ENCODE measurements at places on chromosomes 5 and 9.

GRCh38 chr5:111848476-111848875, 91.5 kb upstream of the NREP start:
- H3K4me3 ChIP-seq = no peak overlapping the region
- DNase-seq = no peak
- H3K27me3 ChIP-seq = no peaks in the 10 kb centered on the region
- H3K36me3 ChIP-seq = no peaks in the 10 kb centered on the region

DNA sequence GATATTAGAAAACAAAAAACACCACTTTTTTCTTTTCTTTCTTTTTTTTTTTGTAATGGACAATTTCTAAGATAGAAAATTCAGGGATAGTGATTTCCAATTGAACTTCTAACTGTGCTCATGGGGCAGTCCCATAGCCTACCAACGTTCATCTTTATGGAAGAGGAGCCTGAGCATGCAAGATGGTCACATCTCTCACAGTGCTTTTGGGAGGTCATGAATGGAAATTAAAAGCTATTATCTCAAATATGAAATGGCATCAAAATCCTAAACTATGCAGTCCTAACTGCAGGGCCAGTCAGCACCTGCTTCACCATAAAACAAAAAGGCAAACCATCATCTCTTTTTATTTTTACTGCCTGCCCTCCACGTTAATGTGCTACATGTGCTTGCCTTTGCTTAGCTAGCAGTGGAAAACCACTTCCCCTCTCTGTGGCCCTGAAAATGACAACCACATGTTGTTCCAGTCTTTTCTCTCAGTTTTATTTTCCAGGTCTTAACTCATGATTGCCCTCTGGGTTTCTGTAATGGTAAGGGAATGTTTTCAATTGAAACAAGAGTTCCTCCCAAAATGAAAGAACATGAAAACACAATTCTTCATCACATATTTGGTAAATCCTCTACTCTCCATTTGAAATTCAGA, 16.7 kb downstream of the IFNB1 start:
- peaks cover 18% of the 10 kb centered on the region for H3K4me1 ChIP-seq
- H3K27me3 ChIP-seq = no peaks in the 10 kb centered on the region
- H3K4me3 ChIP-seq = no peak overlapping the region

GRCh38 chr9:33468797-33469621, 4.7 kb downstream of the NOL6 start:
- no peak for DNase-seq
- no peak overlapping the region for H3K4me3 ChIP-seq
- H3K4me1 ChIP-seq = peaks cover 26% of the 10 kb centered on the region
- H3K27me3 ChIP-seq = no peaks in the 10 kb centered on the region
- no peak overlapping the region for H3K27ac ChIP-seq

DNA sequence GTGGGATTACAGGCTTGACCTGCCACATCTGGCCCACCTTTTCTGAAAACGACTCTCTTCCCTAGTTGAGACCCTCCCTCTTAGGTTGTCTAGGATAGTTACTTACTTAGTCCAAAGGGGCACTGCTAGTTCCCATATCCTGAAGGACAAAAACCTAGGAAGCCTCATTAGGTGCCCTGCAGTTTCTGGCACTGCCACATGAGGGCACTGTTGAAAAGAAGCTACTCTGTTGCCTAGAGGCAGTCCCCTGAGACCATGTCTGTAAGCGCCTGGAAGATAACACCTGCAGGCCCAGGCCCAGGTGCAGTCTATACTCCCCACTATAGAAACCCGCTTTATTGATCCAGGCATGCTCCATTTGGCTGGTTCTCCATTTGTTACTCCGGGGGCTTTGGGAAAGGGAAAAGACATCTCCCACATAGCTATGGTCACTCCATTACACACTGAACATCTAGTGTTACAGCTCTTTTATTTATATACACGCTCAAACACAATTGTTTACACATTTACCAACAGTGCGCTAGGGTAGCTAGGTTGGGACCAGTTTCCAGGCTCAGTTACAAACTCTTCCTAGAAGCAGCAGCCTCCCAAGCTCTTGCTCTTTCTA, 73.4 kb upstream of the PPARGC1B start:
- H3K4me1 ChIP-seq = no peaks in the 10 kb centered on the region
- H3K36me3 ChIP-seq = peaks cover 3% of the 10 kb centered on the region
- H3K27ac ChIP-seq = peak overlapping the region; percentile 26

DNA sequence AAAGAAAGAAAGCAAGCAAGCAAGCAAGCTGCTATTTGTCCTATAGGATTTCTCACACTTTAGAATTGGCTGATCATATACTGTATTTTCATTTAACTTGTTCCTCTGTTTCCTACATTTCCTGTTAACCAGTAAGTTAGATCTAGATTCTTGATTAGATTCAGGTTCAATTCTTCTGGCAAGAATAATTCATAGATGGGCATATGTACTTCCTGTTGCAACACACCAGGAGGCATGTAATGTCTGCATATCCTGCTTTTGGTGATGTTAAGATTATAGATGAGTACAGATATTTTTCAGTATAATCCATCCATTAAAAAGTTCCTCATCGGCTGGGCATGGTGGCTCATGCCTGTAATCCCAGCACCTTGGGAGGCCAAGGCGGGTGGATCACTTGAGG, 10.8 kb upstream of the KIF27 start:
- no peak overlapping the region for H3K4me3 ChIP-seq
- DNase-seq = no peak
- peaks cover 4% of the 10 kb centered on the region for H3K4me1 ChIP-seq
- H3K27me3 ChIP-seq = no peaks in the 10 kb centered on the region
- H3K27ac ChIP-seq = no peak overlapping the region

DNA sequence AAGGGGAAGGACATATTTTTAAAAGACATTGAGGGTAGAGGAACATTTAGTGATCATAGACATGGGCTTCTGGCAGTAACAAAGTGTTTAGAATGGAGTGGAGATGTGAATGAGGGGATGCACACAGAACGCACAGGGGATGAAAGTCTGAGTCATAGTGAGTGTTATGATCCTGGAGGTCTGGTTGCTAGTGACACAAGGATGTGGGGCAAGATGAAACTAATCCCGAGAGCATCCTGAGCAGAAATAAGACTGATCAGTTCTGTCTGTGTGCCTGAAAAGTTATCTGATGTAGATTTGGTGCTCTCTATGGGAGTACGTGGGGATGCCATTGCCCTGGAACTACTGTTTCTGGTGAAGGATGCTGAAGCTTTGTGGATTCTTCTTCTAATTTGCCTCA, 141.1 kb downstream of the CHSY3 start:
- H3K4me3 ChIP-seq = no peak overlapping the region
- no peak for DNase-seq
- no peaks in the 10 kb centered on the region for H3K4me1 ChIP-seq
- H3K36me3 ChIP-seq = no peaks in the 10 kb centered on the region

GRCh38 chr9:107638521-107639310, 149.1 kb upstream of the KLF4 start:
- peaks cover 35% of the 10 kb centered on the region for H3K27me3 ChIP-seq
- H3K4me3 ChIP-seq = peak overlapping the region; percentile 49
- H3K36me3 ChIP-seq = no peaks in the 10 kb centered on the region
- no peak overlapping the region for H3K27ac ChIP-seq
- no peak for DNase-seq

DNA sequence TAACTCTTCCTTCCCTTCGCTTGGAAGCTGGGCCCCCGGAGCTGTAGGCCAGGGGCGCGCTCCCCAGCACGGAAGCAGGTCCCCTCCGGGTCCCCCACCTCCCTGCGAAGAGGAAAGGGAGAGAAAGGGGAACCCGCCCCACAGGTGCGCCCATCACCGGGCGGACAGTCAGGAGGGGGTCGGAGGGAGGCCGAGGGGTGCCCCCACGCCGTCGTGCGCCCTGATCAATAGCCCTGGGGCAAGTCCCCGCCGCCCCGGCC, 793 bp downstream of the AGPAT2 start:
- no peaks in the 10 kb centered on the region for H3K36me3 ChIP-seq
- peaks cover 10% of the 10 kb centered on the region for H3K27me3 ChIP-seq
- no peak for DNase-seq
- peaks cover 13% of the 10 kb centered on the region for H3K4me1 ChIP-seq

- DNase-seq = no peak
- H3K27ac ChIP-seq = no peak overlapping the region
- peaks cover 31% of the 10 kb centered on the region for H3K4me1 ChIP-seq
- H3K4me3 ChIP-seq = no peak overlapping the region
- peaks cover 6% of the 10 kb centered on the region for H3K36me3 ChIP-seq
- peaks cover 7% of the 10 kb centered on the region for H3K27me3 ChIP-seq
Observed at GRCh38 chr5:158877706-158878105, 222.0 kb downstream of the EBF1 start.

GRCh38 chr5:170056561-170057267, 49.0 kb upstream of the FOXI1 start:
- H3K4me1 ChIP-seq = no peaks in the 10 kb centered on the region
- no peak overlapping the region for H3K4me3 ChIP-seq
- no peaks in the 10 kb centered on the region for H3K27me3 ChIP-seq
- no peak for DNase-seq
- H3K27ac ChIP-seq = no peak overlapping the region
- H3K36me3 ChIP-seq = peaks cover 83% of the 10 kb centered on the region

DNA sequence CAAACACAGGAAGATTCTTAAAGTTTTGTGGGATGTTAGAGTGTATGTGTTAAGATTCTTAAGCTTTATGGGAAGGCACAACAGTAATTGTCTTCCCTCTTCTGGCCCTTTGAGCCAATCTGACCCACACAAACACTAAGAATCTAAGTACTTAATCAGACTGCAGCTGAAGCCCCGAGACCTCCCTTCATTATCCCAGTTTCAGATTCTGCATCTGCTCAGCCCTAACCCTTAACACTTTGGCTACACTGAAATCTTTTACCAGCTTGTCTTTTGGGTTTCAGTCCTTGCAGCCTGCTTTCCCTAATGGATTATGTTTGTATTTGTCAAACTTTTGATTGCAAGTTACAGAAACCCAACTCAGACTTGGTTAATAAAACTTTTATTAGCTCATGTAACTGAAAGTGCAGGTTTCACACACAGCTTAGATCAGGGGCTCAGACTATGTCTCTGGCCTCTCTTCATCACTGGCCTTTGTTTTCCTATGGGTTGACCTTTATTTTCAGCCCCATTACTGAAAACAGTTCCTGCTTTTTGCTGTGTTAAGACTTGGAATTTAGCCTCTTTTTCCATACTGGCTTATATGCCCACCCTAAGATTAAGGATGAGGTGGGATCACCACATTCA, 71.5 kb downstream of the COX7C start:
- no peak for DNase-seq
- no peak overlapping the region for H3K27ac ChIP-seq
- H3K36me3 ChIP-seq = no peaks in the 10 kb centered on the region
- no peak overlapping the region for H3K4me3 ChIP-seq
- no peaks in the 10 kb centered on the region for H3K4me1 ChIP-seq
- H3K27me3 ChIP-seq = no peaks in the 10 kb centered on the region

DNA sequence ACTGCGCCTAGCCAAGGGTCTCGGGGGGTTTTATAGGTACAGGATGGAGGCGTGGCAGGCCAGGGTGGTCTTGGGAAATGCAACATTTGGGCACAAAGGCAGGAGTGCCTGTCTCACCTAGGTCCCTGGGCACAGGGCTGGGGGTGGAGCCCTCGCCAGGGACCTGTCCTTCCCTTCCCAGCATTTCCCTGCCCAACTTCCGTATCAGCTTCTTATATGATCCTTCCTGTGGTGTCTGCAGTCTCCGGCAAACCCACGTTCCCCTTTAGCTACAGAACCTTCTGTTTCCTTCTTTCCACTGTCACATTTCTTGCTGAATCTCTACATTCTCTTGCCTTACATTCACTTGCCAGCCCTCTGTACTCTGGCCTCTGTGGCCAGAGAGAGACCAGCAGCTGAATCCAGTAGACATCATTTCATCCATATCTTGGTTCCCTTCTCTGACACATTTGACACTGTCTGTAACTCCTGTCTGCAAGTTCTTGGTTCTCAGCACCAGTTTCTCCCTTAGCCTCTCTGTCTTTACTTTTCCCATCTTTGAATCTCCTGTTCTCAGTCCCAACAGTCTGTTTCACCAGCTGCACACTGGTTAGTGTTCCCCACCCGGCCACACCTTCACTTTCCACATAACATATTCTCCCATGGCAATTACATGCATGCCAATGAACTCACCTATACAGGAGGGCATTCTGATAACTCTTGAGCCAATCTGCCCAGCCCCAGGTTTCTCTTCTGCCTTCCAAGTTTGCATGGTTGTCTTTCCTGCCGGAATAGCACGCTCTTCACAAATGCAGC, 134.7 kb upstream of the ZNF608 start:
- H3K4me3 ChIP-seq = no peak overlapping the region
- no peak overlapping the region for H3K27ac ChIP-seq

DNA sequence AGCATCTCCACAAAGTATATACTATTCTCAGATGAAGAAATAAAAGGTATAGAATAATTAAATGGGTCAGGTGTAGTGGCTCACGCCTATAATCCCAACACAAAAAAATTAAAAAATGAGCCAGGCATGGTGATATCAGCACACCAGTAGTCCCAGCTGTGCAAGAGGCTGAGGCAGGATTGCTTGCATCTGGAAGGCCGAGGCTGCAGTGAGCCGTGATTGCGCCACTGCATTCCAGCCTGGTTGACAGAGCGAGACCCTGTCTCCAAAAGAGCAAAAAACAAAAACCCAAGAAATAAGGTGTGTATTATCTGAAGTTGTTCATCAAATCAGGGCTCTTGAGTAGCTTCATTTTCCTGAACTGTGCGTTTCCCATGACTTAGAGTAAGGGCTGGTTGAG, 83.2 kb upstream of the MYO10 start:
- no peak overlapping the region for H3K27ac ChIP-seq
- no peaks in the 10 kb centered on the region for H3K4me1 ChIP-seq
- H3K27me3 ChIP-seq = no peaks in the 10 kb centered on the region

DNA sequence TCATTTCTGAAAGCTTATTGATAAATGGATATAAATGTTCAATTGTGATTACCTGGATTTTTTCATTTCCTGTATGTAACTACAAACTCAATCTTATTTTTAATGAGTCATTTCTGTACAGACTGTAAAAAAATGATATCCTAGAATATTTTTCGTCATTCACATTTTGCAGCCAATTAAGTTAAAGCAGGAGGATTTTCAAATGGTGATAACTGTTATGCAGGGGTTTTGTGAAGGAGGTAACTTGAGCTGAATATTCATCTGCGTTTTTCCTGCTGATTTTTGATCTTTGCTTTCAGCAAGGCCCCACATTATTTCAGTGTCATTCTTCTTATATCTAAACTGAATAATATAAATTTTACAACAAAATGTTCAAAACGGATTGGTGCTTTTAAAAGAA, 74.1 kb downstream of the SLF1 start:
- no peak overlapping the region for H3K27ac ChIP-seq
- no peak overlapping the region for H3K4me3 ChIP-seq
- DNase-seq = no peak

DNA sequence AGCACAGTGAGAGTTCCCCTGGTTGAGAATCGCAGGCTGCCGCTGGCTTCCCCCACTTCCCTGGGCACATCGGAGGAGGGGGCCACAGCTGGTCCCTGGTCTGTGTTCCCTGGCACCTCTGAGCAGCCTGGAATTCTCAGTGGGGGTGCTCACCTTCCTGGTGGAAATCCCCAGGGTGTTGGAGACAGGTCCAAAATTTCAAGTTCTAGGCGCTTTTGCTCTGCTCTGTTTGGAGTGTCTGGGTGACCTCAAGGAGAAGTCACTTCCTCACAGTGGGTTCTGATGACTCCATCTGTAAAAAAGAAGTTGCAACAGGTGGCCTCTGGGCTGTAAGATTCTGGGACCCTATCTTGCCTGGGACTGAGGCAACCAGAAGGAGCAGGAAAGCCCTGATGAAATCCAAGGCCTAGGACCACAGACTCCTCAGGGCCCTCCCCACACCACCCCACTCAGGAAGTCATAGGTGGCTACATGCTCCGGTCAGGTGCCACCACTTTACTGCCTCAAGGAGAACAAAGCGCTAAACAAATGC, at the start of gene TRAF1:
TRAF1 (minus strand) TSS at position 400 of the 532 bp plus-strand sequence. CDS start 721 bp downstream, outside the sequence.
- H3K4me3 ChIP-seq = peak within 1 kb of the TSS; percentile 92
- peaks cover 46% of the 10 kb centered on the region for H3K36me3 ChIP-seq
- peak; percentile 73 for DNase-seq
- H3K4me1 ChIP-seq = peaks cover 75% of the 10 kb centered on the region
